Hepatocyte (in vitro differentiated cells): ENCODE measurements at places on chromosomes 11 and 22. TPM values are rescaled to one million over a fixed set of nuclear protein-coding genes. Genes with fewer than 3 reads are reported as not detected.
A peak's percentile ranks its signal among the peaks of the same experiment; 100 is the strongest.

- H3K4me1 ChIP-seq, result peaks cover 29% of the 10 kb centered on the region
- peak; percentile 43 for DNase-seq
Observed at GRCh38 chr11:1435820-1436467, 46.2 kb downstream of the BRSK2 start.

- no peak overlapping the region for H3K4me3 ChIP-seq
- H3K4me1 ChIP-seq, result no peaks in the 10 kb centered on the region
- H3K27ac ChIP-seq, result no peak overlapping the region
- H3K27me3 ChIP-seq, result no peaks in the 10 kb centered on the region
- DNase-seq, result no peak
- no peaks in the 10 kb centered on the region for H3K36me3 ChIP-seq
Observed at GRCh38 chr11:92423115-92424034, 198.8 kb downstream of the FAT3 start.

DNA sequence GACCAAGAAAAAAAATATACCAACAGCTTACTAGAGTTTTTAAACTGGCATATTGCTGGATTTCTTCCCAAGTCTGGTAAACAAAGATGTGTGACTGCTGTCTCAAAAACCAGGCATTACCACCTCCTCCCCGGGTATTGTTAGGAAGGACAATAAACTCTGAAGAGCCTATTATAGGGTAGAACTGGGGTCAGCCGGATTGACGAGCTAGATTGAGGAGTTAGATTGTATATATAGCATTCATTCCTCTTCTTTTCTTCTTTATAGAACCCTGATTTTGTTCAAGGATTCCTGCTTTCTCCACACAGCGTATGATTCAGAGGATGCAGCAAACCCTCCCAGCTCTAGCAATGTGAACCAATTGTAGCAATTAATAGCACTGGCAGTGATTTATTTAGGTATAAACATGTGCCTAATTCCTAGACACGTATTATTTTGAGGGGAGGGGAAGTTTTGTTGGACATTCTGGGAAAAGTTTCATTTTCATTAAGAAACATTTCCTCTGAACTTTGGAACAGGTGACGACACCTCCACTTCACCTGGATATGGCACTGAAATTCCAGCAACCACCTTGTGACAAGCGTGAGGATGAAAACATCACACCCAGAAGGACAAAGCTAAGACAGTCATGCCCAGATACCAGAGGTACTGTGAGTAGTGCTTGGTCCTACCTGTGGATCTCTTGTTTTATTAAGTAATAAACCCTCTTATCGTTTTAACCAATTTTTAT, 679.4 kb upstream of the KIRREL3 start:
- peak; percentile 27 for DNase-seq
- H3K27ac ChIP-seq, result peak overlapping the region; percentile 24
- H3K27me3 ChIP-seq, result no peaks in the 10 kb centered on the region
- H3K4me3 ChIP-seq, result no peak overlapping the region
- no peaks in the 10 kb centered on the region for H3K4me1 ChIP-seq
- no peaks in the 10 kb centered on the region for H3K36me3 ChIP-seq

SLC17A6 gene
- not detected in 2 replicates for total RNA-seq

MRPL11 gene
- 45.6 and 60.6 TPM in 2 replicates for total RNA-seq

PATE4 gene
- total RNA-seq, result not detected in 2 replicates
